ENCODE measurements at places on chromosomes 5 and 9. TPM values are rescaled to one million over a fixed set of nuclear protein-coding genes. Genes with fewer than 3 reads are reported as not detected.

The WNT8A gene
- not detected for polyA plus RNA-seq

The UNC5A gene
- polyA plus RNA-seq, result not detected

The ACTBL2 gene
- not detected for polyA plus RNA-seq

The WNK2 gene
- 0.18 TPM for polyA plus RNA-seq

The SLC6A19 gene
- not detected for polyA plus RNA-seq

The IFNA2 gene
- not detected for polyA plus RNA-seq

The FGFR4 gene
- polyA plus RNA-seq, result 0.38 TPM

The NDST1 gene
- 3.1 TPM for polyA plus RNA-seq

The ATG10 gene
- 12.2 TPM for polyA plus RNA-seq

The ATP10B gene
- 1.0 TPM for polyA plus RNA-seq

The GMCL2 gene
- not detected for polyA plus RNA-seq

The NUTM2G gene
- 0.19 TPM for polyA plus RNA-seq

The IL9 gene
- not detected for polyA plus RNA-seq

The EGFL7 gene
- not detected for polyA plus RNA-seq

The PCA3 gene
- polyA plus RNA-seq, result not detected

The ENG gene
- polyA plus RNA-seq, result 1.8 TPM

The CARTPT gene
- polyA plus RNA-seq, result not detected

The IL13 gene
- polyA plus RNA-seq, result not detected

The COL15A1 gene
- 0.08 TPM for polyA plus RNA-seq

The ADAMTS19 gene
- polyA plus RNA-seq, result not detected
